ENCODE measurements at places on chromosomes 5 and 9.
A peak's percentile ranks its signal among the peaks of the same experiment; 100 is the strongest.

DNA sequence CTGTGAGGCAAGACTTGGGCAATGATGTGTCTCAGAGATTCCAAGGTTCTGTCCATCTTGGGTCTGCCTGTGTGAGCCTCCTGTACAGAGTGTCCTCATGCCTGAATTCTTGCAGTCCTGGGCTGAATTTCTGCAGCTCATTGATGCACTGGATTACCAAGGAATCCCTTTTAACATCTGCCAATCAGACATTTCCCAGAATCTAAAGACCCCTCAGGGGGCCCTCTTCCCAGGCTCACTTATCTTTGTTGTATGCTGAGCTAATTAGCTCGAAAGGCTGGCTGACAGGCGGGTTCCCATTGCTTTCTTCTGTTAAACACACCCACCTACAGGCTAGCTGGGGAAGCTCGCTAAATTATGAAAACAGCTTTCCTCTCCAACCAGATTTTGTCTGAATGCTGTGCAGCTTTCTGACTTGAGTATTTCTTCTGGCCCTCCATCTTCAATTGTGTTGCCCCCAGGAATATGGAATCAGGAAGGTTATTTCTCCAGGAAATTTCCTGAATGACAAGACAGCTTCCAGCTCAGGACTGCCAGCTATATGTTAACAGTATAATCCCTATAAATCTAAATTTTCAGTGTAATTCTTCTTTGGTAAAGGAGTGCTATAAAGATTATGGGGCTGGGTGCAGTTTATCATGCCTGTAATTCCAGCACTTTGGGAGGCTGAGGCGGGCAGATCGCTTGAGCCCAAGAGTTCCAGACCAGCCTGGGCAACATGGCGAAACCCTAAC is at the start of gene LIX1:
LIX1 (minus strand) TSS at position 91 of the 734 bp plus-strand sequence; CDS start at position 56, 35 bp downstream.
- no peak for DNase-seq

DNA sequence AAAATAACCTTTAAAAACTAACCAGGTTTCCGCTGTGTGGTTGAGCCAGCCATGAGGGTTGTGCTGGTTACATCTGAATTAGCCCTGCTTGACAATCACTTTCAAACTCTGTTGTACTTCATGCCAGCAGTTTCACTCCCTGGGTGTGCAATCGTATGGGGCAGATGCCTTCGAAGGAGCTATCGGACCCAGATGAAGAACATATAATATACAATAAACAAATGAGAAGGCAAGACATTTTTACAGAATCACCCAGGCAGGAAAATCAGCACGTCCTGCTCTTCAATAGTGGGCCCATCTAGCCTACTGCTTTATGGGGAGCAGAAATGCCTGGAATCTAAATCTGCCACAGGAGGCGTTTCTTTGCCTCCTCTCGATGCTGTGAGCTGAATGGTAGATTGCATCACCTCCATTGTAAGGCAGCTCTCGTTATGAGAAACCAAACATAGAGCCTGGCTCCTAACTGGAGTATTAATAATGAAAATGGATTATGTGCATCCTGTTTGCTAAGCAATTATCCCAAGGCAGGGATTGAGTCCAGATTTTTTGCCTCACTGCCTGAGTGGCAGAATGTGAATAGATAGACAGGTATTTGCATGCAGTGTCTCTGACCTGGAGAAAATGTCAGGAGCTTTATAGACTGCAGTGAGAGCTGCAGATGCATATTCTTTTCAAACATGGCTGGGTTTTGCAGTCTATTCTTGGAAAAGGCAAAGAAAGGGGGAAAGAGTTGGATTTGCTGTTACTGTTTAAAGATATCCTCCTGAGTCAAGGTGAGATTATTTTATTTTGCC is 143.3 kb upstream of the SMARCA2 start:
- DNase-seq = no peak

DNA sequence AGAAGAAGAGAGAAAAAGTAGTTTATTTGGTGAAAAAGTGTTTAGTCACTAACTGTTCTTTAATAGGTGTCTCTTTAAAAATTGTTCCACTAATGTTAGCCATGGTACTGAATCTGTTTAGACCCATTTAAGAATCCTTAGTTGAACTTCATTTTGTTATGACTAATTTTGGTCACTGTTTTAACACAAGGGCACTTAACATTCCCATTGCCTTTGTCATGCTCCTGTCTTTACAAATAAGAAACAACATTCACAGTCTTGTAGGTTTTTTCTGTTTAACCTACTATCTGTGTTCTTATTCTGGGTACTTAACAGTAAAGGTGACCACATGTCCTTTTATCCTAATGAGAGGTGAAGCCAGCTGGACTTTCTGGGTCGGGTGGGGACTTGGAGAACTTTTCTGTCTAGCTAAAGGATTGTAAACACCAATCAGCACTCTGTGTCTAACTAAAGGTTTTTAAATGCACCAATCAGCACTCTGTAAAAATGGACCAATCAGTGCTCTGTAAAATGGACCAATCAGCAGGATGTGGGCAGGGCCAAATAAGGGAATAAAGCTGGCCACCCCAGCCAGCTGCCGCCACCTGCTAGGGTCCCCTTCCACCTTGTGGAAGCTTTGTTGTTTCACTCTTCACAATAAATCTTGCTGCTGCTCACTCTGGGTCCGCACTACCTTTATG is 116.7 kb downstream of the WDR70 start:
- DNase-seq = no peak

DNA sequence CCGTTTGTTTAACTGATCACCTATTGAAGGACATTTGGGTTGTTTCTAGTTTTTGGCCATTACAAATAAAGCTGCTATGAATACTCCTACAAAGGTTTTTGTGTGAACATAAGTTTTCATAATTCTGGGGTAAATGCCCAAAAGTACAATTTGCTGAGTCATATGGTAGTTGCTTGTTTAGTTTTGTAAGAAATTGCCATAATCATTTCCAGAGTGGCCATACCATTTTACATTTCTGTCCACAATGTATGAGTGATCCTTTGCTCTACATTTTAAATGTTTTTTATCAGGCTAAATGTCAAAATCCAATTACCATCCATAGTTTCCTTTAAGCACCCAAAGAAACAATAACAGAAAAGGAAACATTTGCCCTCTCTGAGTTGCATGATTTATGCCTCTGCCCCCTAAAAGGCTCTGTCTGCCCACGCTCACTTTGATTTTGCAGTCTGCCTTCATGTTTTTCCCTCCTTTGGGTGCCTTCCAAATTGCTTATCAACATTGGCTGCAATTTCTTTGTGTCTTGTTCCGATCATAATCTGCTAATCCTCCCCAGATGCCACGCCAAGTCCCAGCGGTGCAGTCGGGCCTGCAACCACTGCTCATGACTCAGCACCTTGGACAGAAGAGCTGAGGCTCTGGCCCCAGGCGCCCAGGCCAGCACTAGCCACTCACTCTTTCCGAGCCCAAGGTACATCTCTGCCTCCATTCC is 339.2 kb downstream of the PIK3R1 start:
- DNase-seq = no peak

DNA sequence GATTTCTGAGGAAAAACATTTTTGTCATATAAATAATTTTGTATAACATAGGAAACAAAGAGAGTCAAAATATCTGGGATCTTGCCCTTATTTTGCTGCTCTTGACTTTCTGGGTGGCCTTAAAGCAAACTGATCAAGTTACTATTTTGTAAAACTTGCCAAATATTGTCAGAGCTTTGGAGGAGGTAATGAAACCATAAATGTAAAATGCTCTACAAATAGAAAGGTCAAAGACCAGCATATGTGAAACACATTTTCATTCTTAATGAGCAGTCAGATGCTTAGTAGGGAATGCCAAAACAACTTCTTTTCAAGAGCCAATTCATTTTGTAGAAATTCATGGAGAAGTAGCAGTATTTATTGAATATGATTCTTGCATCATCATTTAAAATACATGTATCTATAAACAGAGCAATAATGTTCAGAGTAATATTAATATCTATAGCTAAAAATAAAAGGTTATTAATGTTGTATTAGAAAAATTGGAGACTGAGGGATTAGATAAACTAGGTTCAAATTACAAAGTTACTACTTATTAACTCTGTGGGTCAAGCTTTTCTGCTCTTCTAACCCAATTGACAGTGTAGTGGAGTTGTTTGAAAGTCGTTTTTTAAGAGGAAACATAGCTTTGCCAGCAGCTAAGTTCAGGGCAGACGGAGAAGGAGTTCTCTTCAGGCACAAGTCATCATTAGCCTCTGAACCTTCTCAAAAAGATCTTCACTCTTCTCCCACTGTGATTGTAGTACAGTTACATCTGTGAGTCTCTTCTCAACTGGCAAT is 2053.1 kb downstream of the EFNA5 start:
- no peak for DNase-seq

- DNase-seq = peak; percentile 65
These were observed 607 bp downstream of the UHRF2 start for GRCh38 chr9:6413365-6414246.

- DNase-seq = no peak
These were observed 511.6 kb downstream of the DMAC1 start for GRCh38 chr9:7287986-7288385.

DNA sequence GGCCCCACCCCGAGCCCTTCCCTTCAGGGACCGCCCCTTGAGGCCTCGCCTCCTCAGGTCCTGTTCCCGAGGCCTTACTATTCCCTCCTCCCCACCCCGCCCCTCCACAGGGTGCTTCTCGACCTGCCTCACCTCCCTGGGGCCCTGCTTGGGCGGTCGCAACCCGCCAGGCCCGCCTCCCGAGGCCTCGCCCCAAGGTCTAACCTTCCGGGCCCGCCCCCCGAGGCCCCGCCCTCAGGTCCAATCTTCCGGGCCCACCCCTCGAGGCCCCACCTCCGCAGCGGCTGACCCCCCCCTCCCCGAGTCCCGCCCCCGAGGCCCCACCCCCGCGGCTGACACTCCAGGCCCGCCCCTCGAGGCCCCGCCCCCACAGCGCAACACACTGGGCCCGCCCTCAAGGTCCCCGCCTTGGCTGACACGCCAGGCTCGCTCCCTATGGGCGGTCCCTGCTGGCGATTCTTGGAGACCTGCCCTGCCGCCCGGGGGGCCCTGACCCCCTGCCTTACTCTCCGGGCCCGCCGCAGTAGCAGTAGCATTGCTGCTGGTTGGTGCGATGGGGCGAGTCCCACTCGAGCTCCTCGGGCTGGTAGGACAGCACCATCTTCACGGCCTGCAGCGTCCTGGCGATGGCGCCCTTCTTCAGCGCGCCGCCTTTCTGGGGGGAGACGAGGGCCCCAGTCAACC is 8.2 kb downstream of the PHF19 start:
- DNase-seq = peak; percentile 94

GRCh38 chr5:134099939-134100282 is 14.6 kb upstream of the TCF7 start:
- no peak for DNase-seq
